SK-N-DZ (cell line): ENCODE measurements at places on chromosomes 7 and 10.

DNA sequence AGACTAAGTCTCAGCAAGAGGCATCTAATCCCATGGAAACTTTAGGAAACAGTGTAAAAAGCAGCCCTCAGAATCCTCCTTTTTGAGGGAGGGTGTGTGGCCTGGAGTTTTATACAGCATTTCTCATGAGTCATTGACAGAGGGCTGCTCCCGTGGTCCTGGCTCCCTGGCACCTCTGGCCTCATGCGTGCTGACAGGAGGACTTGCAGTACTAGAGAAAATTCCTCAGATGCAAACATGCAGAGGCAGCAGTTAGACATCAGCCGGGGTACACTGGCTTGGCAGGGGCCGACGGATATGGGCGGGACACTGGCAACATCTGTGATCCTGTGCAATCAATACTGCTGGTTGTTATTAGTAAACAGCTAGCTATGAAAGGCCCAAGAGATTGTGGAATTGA lies 925.1 kb upstream of the CELF2 start:
- no peak for DNase-seq

GRCh38 chr7:156656598-156656997 lies 16.0 kb downstream of the RNF32 start:
- DNase-seq = no peak

DNA sequence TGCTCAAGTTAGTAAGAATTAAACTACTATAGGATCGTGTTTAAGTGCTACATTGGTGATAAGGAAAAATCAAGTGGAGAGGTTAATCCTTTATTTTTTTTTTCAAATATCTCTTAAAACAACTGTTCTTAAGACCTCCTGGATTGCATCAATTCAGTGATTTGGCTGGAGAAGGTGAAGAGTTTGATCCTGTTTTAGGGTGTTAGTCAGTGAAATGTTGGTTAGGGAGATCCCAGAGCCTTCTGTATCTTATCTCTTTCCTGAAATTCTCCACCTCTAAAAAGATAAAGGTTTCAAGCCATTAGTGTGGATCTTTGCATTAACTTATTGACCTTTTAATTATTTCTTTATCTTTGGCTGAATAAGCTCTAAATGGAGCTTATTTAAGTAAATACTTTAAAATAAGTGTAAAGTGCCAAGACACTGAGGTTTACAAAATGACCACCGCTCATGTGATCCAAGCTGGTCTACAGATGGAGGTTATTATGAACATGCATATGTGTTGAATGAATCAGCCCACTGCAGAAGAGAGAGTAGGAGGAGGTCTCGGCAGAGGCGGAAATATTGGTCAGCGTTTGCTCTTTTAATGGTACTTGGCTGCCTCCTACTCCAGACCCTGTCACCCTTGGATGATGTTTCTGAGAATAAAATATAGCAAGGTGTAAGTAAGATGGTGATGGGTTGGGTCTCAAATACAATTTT lies 51.8 kb upstream of the BMPER start:
- DNase-seq = no peak

- no peak for DNase-seq
Observed at GRCh38 chr7:10040674-10041073, 933.0 kb upstream of the PHF14 start.

DNA sequence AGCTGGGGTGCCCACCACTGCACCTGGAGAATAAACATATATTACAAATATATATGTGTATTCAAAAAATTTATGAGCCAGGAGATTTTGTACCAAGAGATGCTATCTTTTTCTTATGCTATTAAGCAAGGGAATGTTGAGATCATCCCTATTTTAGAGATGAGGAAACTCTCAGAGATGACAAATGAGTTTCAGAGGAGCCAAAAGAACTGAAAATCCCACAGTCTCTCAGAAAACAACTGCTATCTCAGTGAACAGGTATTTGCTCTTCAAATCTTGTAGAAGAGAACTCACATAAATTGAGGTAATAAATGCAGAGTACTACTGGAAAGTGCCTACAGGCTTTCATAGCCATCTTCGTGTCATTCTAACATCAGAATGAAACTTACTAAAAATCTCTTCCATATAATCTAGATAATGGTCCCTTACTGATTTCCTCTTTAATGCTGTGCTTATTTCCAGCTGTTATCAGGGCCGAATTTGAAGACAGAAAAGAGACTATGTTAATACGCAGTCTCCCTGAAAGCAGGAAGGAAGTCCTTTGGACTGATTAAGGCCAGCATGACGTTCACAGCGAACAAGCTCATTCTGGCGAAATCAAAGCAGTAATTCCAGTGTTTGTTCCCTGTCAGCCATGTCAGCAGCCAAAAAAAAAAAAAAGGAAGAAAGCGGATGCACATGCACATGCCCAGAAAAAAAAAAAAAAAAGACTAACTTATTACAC lies 29.4 kb upstream of the ANAPC16 start:
- no peak for DNase-seq

DNA sequence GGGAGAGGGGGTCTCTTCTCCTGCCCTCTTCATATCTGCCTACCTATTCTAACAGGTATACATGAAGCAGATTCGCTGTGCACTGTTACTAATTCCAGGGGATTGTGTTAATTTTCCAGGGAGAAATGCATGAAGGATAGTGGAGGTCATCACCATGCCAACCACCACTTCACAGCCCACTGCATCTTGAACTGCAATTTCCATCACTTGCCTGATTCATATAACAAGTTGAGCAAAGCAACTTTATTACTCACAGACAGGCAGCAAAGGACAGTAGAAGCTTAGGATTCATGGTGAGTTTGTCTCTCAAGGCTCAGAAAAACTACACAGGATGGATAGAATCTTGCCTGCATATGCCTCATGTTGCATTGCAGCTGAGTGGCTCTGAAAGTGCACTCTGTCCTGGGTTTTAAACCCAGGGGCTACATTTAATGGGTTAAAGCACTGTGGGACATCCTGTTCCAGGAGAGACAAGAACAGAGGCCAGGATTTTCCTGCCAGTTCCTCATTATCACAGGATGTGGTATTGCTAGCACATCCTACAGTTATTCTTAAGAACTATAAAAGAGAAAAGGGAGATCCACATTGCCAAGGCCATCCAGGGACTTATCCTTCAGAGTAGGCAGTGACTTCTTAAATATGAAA lies 136.9 kb upstream of the PRSS1 start:
- no peak for DNase-seq

DNA sequence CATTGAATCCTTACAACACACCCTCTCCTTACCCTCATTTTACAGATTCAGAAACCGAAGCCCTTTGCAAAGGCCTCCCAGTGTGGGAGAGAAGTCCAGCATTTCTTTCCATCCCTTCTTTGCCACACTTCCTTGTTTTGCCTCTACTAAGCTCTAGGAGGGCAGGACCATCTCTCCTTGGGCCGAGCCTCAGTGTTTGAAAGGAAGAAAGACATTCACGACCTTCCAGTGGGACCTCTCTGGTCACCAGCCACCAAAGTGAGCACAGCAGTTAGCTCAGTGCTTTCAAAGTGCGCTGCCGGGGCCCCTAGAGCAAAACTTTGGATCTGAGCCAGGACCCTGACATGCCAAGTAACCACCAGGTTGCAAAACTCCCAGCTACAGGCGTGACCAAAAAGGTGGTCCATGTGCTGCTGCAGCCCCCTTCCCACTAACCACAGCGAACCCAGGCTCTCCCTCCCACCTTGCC lies 12.4 kb downstream of the CTBP2 start:
- no peak for DNase-seq

DNA sequence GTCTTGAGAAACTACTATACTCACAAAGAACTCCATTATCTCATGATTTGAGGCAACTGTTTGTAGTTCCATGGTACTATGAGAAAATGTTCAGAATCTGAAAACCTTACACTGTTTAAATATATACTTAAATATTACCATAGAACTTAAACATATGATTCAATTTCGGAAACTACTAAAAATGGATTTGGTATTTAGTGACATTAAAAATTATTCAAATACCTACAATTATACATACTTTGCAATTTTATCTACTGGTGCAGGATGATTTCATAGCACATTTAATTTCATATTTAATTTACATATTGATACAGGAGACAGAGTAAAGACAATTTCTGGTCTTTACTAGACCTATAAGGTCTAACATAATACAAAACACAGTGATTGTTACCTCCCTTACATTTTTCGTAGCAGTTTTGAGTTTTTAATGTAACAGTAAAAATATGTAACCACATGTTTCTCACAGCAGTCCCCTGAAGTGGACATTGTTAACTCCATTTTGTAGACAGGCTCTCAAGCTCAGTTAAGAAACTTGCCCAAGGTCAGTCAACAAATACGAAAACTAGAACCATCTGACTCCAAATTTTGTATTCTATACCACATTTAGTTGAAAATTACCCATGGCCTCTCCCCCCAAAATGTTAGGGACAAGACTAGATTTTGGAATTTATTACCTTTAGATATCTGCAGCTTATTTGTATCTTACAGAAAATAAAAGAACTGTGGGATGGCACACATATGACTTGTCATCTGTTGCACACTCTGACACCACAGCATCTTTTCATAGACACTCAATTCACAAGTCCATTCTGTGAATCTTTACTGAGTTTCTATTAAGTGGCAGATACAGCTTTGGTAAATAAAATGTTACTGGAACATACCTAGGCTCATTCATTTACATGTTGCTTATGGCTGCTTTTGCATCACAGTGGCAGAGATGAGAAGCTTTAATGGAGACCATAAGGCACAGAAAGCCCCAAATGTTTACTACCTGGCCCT lies 36.8 kb downstream of the MTPN start:
- no peak for DNase-seq
